Karpas-422 (cell line): ENCODE measurements at places on chromosomes 5 and 9. TPM values are rescaled to one million over a fixed set of nuclear protein-coding genes. Genes with fewer than 3 reads are reported as not detected.

DNA sequence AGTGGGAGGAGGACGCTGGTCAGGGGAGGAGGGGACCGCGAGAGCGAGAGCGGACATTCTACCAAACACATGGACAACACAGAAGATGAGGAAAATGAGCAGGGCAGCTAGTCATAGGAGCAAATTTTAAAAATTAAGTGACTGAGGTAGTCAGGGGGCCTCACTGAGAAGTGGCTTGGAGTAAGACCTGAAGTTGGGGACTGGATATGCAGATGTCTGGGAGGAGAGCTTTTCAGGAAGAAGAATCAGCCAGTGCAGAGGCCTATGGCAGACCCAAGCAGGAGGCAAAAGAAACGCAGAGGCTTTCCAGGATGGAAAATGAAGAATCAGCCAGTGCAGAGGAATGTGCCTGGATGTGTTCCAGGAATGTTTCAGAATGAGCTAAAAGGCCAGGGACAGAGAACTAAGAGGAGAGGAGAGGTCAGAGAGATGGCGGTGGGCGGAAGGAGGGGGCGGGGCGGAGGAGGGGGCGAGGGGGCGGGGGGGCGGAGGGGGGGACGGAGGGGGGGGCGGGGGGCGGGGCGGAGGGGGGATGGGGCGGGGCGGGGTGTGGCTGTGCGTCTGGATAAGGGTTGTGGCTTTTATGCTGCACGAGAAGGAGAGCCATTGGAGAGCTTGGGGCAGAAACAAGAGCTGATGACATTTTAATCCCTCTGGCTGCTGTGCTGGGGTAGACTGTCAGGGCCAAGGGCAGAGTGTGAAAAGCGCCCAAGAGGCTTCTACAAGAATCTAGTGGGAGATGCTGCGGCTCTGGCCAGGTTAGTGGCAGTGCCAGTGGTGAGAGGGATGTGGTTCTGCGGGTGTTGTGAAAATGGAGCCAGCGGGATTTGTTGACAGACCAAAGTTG, 129.6 kb downstream of the KCNIP1 start:
- peak; percentile 57 for DNase-seq
- H3K36me3 ChIP-seq = no peaks in the 10 kb centered on the region

GRCh38 chr9:108278341-108278740, 577.4 kb downstream of the ACTL7B start:
- no peak overlapping the region for H3K27ac ChIP-seq
- H3K4me3 ChIP-seq = no peak overlapping the region
- H3K36me3 ChIP-seq = no peaks in the 10 kb centered on the region
- DNase-seq = no peak

DNA sequence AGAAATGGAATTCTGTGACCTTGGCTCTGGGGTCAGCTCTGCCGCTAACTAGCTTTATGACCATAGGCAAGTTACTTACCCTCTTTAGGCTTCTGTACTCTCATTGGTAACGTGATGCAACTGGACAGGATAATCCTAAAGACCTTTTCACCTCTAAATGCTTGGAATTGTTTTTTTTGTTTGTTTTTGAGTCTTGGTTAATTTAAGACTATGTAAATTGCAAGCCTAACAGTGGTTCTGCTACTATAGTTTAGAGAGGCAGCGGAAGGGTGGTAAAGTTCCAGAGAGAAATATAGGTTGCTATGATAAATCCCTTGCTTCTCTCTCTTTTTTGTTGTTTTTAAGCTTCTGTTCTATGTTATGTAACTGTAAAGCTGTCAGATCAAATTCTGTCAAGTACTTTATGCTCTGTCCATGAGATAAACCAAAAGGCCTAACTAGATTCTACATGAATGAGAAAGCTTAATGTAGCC, 17.6 kb downstream of the FAM169A start:
- DNase-seq = no peak
- H3K27me3 ChIP-seq = no peaks in the 10 kb centered on the region
- no peaks in the 10 kb centered on the region for H3K36me3 ChIP-seq
- H3K4me3 ChIP-seq = no peak overlapping the region
- H3K27ac ChIP-seq = no peak overlapping the region

- no peak overlapping the region for H3K4me3 ChIP-seq
- H3K4me1 ChIP-seq = no peaks in the 10 kb centered on the region
- H3K27ac ChIP-seq = no peak overlapping the region
- DNase-seq = no peak
- no peaks in the 10 kb centered on the region for H3K27me3 ChIP-seq
- H3K36me3 ChIP-seq = no peaks in the 10 kb centered on the region
Observed at GRCh38 chr9:95065224-95065623, 252.3 kb downstream of the FANCC start.

IFNA17 gene
- total RNA-seq = not detected in 2 replicates

GRCh38 chr9:134325813-134326723, at the start of gene RXRA:
Gene RXRA (plus strand): TSS chr9:134326455. CDS start chr9:134326632, 177 bp downstream.
- no peaks in the 10 kb centered on the region for H3K36me3 ChIP-seq
- no peak within 1 kb of the TSS for H3K4me3 ChIP-seq
- no peak within 1 kb of the TSS for H3K27ac ChIP-seq
- no peaks in the 10 kb centered on the region for H3K27me3 ChIP-seq
- DNase-seq = no peak

DNA sequence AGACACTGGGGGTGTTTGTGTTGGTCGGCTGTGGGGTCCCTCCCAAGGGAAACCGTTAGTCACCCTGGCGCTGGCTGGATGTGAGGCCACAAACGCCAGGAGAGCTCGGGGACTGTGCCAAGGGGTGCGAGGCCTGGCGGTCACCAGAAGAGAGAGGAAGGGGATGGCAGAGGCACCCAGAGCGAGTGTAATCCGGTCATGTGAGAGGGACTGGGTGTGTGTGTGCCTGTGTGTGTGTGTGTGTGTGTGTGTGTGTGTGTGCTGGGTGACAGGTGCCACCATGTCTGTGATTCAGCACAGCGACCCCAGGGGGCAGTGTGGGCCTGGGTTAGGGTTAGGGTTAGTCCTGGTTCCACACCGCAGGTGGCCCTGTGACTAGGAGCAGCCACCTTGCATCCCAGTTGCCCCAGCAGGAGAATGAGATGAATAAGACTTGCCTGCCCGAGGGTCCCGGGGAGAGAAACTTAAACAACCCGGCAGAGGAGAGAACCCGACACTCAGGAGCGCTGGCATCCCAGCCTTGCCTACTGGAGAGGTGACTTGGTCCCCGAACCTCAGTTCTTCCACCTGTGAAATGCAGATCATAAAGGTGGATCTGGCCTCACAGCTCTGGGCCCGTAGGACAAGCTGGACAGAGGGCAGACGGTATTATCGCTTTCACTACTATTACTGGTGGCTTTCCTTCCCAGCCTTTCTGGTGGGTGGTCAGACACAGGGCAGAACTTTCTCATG, 1.4 kb upstream of the ADAMTSL2 start:
- no peak overlapping the region for H3K4me3 ChIP-seq
- peak; percentile 92 for DNase-seq
- H3K27me3 ChIP-seq = no peaks in the 10 kb centered on the region
- no peaks in the 10 kb centered on the region for H3K36me3 ChIP-seq

FBXW5 gene
- 37.3 and 103 TPM in 2 replicates for total RNA-seq

AK8 gene
- 1.3 TPM in 1 of 2 replicates, not detected in the other for total RNA-seq

DNA sequence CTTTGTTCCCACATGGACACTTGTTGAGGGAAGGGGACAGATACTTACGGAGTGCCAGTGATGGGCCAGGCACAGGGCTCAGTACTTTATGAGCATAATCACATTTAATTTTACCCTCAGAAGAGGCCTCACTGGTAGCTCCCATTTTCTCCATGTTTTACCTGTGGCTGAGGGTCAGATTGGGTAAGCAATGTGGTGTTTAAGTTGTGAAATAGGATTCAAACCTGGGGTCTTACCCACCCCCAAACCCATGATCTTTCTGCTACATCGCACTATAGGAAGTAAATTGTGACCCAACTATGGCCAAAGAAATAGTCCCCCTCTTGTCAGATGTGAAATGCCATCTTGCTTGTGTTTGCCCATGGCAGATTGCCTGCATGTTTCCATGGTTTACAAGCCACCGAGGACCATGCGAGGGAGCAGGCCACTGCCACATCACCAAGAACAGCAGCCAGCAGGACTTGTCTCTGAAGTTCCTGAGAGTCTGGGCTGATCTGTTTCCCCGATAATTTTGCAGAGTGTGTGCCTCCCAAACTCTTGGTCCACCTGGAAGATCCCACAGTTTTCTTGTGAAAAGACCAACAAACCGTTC, 95.4 kb downstream of the MACROH2A1 start:
- H3K27ac ChIP-seq = no peak overlapping the region
- no peak for DNase-seq
- no peaks in the 10 kb centered on the region for H3K27me3 ChIP-seq
- no peaks in the 10 kb centered on the region for H3K36me3 ChIP-seq
- no peak overlapping the region for H3K4me3 ChIP-seq

DNA sequence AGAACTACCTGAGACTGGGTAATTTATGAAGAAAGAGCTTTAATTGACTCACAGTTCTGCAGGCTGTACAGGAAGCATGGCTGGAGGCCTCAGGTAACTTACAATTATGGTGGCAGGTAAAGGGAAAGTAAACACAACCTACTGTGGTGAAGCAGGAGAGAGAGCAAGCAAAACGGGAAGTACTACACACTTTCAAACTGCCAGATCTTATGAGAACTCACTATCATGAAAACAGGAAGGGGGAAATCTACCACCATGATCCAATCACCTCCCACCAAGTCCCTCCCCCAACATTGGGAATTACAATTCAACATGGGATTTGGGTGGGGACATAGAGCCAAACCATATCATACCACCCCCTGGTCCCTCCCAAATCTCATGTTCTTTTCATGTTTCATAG, 58.7 kb upstream of the GPR151 start:
- no peak overlapping the region for H3K27ac ChIP-seq
- no peaks in the 10 kb centered on the region for H3K36me3 ChIP-seq
- no peaks in the 10 kb centered on the region for H3K27me3 ChIP-seq
- no peak for DNase-seq

DNAJB5 gene
- 2.7 and 6.8 TPM in 2 replicates for total RNA-seq

TRPM6 gene
- not detected in 2 replicates for total RNA-seq

PCDHB12 gene
- total RNA-seq = not detected in 2 replicates

- H3K36me3 ChIP-seq = no peaks in the 10 kb centered on the region
- H3K4me1 ChIP-seq = peaks cover 29% of the 10 kb centered on the region
- no peak overlapping the region for H3K27ac ChIP-seq
- no peak for DNase-seq
- H3K27me3 ChIP-seq = no peaks in the 10 kb centered on the region
Observed at GRCh38 chr9:129109952-129110739, 447 bp downstream of the CRAT start.

CHMP5 gene
- total RNA-seq = 53.4 and 57.1 TPM in 2 replicates

DNA sequence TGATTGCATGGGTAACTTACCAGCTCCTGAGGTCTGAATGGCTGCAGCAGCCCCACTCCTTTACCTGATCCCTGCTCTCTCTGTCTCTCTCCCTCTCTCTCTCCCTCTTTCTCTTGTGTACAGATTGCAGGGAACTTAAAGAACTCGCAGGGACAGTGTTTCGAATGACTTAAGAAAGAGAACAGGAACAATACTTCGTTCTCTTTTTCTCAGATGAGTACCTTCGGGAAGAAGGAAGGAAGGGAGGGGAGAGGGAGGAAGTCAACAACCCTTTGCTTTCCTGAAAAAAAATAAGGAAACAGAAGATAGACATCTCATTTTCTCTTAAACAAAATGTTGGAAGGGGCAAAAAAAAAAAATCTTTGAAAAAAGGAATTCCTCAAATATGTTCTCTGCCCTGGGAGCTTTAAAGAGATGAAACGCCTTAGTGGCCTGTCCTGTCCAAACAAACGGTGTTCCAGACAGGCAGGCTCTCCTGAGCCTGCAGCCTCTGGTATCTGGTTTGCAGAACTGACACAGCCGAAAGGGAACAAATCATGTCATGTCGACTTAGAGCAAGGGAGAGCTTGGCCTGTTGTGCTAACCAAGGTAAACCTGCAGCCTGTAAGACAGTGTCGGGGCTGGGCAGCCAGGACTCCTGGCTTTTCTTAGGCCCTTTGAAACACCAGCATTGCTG, at the start of gene ZNF366:
ZNF366 (minus strand) TSS at position 180 of the 676 bp plus-strand sequence. CDS start 45,914 bp downstream, outside the sequence.
- no peak for DNase-seq
- H3K36me3 ChIP-seq = no peaks in the 10 kb centered on the region
- no peak within 1 kb of the TSS for H3K27ac ChIP-seq
- peaks cover 4% of the 10 kb centered on the region; the same call in 1 of the 2 replicates for H3K4me1 ChIP-seq
- 0 out of 2 replicates have a peak, but pooled peaks cover 3% of the 10 kb centered on the region for H3K27me3 ChIP-seq
- H3K4me3 ChIP-seq = no peak within 1 kb of the TSS

- H3K36me3 ChIP-seq = peaks cover 90% of the 10 kb centered on the region
- no peak overlapping the region for H3K4me3 ChIP-seq
- DNase-seq = no peak
- H3K4me1 ChIP-seq = peaks cover 6% of the 10 kb centered on the region; the same call in 1 of the 2 replicates
- H3K27me3 ChIP-seq = no peaks in the 10 kb centered on the region
Observed at GRCh38 chr5:128111818-128112448, 28.4 kb downstream of the SLC12A2 start.

DNA sequence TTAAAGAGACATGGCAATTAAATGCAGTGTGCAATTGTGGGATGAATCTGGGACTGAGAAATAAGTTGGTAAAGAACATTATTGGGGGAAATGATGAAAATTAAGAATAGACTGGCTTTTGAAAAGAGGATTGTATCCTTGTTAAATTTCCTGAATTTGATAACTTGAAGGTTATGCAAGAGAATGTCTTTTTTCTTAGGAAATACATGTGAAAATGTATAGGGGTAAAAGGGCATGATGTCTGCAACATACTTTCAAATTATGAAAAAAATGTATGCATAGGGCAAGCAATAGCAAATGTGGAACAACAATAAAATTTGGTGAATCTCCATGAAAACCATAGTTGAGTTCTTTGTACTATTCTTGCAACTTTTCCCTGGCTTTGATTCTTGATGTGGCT, 24.1 kb downstream of the PTTG1 start:
- H3K27ac ChIP-seq = no peak overlapping the region
- no peaks in the 10 kb centered on the region for H3K36me3 ChIP-seq
- no peak overlapping the region for H3K4me3 ChIP-seq
- DNase-seq = no peak
